ENCODE measurements at places on chromosomes 11 and 22. TPM values are rescaled to one million over a fixed set of nuclear protein-coding genes. Genes with fewer than 3 reads are reported as not detected.
A peak's percentile ranks its signal among the peaks of the same experiment; 100 is the strongest.

DNA sequence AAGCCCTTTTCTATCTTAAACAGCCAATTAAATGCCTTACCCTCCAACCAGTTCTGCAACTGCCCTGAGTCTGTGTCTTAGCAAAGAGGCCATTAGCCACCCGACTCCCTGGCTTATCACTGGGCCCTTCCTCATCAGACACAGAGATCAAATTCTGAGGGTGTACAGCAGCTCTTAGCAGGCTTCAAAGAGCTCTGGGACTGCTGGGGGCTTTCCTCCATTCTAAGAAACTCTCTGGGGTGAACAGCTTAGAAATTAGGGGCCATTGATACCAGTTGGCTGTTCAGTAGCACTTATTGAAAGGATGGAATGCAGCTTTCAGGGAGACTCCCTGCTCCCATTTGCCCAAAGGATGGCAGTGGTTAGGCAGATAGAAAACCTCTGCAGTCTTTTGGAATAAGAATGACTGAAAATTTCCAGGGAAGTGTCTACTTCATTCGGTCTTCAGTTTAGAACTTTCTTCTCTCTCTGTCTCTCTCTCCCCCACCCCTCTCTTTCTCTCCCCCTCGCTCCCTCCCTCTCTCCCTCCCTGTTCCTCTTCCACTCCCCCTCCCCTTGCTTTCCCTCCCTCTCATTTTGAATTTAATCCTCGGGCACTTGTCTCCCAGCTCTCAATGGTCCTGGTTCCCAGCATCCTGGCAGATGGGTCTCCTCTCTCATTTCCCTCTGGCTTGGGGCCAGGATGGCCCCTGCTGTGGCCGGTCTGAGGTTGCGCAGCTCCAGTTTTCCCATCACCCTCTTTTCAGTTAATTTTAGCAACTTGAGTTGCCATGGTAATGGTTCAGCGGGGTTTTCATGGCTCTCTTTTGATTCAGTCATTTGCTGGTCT is 76.4 kb downstream of the COMMD9 start:
- DNase-seq, result no peak

GRCh38 chr22:40383905-40384304 is 13.5 kb downstream of the SGSM3 start:
- no peak for DNase-seq

GRCh38 chr11:110518809-110519514 is 89.2 kb downstream of the FDX1 start:
- no peak for DNase-seq

DNA sequence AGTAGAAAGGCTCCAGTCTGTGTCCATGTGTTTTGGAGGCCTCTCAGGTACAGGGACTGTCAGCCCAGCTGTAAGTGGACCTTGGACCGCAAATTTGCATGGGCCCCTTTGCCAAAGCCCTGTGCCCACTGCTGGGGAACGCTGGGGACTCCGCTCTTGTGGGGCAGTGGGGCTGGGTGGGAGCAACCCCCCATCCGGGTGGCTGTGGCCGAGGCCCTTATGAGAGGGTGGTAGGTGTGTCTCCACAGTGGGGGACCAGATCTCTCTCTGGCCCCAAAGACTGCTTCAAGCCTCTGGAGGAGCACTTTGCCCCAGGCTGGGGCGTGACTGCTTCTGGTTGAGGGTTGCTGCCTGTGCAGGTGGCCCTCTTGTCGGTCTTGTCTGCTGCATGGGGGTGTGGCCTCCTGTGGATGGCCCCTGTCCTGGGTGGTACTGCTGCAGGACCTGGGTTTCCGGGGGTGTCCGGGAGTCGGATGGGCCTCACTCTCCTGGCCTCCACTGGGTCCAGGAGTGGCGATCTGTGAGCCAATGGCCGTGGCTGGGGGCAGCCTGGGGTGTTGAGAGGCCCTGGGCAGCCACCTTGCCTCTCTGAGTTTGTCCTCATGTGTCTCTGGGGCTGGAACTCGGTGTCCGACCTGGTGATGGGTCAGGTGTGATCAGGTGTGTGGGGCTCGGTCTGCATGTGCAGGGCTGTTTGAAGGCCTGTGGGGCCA is 15.9 kb downstream of the KCNQ1 start:
- DNase-seq, result no peak

GRCh38 chr11:121577106-121577848 is 124.5 kb upstream of the SORL1-AS1 start:
- no peak for DNase-seq

DNA sequence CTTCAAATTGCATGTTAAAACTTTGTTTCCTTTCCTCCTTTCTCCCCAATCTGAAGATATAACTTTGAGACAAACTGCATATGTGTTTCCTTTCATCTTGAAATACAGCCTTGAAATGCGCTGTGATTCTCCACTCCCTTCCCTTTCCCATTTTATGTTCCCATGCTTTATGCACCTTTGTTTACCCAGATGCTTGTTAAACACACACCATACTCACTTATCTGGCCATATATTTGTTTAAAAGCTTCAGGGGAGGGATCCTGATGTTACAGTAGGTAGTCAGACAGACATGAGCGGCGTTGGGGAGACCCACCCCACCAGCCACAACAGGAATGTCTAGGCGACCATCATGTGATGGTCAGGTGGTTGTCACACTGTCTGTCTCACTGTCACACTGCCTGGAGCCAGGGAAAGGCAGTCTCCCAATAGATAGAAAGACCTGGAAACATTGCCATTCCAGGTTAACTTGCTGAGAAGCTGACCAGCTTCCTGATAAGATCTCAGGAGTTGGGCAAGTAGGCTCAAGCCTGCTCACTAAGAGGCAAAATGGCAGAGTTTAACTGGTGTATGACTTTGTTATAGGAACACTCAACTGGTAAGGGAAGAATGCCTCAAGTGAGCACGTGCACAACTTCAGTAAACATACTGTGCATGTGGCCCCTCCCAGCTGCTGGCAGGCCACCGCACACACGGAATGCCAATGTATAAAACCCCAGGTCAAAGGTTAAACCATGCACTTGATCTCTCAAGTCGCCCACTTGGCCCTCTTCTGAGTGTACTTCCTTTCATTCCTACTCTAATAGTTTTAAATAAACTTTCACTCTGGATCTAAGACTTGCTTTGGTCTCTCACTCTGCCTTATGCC is 23.5 kb upstream of the MSANTD2 start:
- DNase-seq, result peak; percentile 54

CDC42BPG gene
- total RNA-seq, result 22.7 TPM
